Neural progenitor cell (in vitro differentiated cells): ENCODE measurements at places on chromosomes 6 and 20. TPM values are rescaled to one million over a fixed set of nuclear protein-coding genes. Genes with fewer than 3 reads are reported as not detected.

GRCh38 chr20:63235399-63235983 lies at the start of gene BIRC7:
TSS of gene BIRC7 (plus strand) at chr20:63235905. CDS start at chr20:63236097, 192 bp downstream.
- no peak for DNase-seq

- DNase-seq: no peak
These were observed 82.1 kb downstream of the ADAT2 start for GRCh38 chr6:143368426-143368825.

GRCh38 chr6:93394471-93394870 lies 24.9 kb downstream of the EPHA7 start:
- DNase-seq: no peak

EYA2 gene
- 1.8 and 2.1 TPM in 2 replicates for total RNA-seq

- no peak for DNase-seq
These were observed 14.4 kb downstream of the DUSP22 start for GRCh38 chr6:306641-307061.

DNA sequence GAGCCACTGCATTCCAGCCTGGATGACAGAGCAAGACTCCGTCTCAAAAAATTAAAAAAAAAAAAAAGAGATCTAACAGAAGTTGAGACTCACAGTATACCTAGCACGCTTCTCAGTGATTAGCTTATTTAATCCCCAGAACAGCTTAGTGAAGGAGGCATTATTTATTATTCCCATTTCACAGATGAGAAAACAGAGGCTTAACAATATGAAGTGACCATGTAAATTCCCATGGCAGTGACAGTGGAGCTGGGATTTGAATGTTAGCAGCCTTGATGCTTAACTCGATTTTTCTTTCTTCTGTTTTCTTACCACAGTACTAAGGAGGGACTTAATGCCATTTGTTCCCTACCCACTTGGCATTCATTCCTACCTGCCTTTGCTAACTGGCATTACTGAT lies 89.9 kb upstream of the ZNF217 start:
- no peak for DNase-seq

DNA sequence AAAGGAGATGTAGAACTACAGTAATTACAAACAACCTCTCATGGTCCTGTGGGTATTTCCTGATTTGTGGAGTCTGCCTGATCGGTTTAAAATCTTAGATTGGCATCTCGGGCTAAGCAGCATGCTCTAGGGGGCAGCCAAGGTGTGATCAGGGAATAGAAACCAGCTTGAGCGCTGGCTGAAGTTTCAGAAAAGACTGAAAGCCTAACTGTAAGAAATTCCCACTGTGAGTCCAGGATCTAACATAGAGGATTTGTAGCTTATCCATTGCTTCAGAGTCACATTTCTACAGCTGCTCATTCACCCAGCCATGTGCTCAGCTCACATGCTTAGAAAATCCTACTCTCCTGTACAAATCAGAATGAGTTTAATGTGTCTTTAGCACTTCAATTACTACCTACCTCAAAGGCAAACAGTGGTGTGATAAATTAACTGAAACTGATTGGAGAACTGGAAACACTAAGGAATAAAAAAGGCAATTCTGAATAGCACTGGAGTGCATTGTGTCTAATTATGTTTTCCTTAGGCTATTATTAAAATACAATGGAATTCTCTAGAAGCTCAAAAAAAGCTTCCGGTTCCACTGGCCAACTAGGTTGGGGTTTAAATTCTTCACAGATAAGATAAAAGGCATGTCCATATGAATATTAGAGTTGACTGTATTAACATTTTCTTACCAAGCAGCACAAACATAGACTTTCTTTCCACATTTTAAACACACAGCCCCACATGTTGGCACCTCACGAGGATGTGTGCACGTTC lies 73.8 kb upstream of the MPC1 start:
- peak; percentile 54 for DNase-seq

LYRM2 gene
- total RNA-seq: 21.6 and 37.1 TPM in 2 replicates

- DNase-seq: peak; percentile 47
These were observed 17.3 kb upstream of the ID1 start for GRCh38 chr20:31587545-31588389.

PRL gene
- total RNA-seq: not detected in 2 replicates

DNA sequence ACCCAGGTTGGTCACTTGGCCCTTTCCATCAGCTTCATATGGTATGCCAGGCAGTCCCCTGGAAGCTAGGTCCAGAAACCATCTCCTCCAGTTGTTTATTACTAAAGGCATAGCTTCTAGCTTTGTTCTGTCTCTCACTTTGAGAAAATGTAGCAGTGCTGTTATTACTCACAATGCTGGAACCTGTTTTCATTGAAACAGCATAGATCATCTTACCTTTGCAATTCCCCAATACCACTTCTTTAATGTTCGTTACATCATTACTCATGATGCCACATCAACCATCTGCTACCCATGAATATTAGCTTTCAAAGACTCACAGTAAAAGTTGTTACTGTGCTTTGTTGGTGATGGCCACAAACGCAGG lies 88.3 kb downstream of the ADAT2 start:
- no peak for DNase-seq

- no peak for DNase-seq
These were observed 34.3 kb downstream of the ADGRF1 start for GRCh38 chr6:47007657-47008396.

- DNase-seq: no peak
These were observed 104.2 kb downstream of the HIVEP1 start for GRCh38 chr6:12116264-12116800.

DNA sequence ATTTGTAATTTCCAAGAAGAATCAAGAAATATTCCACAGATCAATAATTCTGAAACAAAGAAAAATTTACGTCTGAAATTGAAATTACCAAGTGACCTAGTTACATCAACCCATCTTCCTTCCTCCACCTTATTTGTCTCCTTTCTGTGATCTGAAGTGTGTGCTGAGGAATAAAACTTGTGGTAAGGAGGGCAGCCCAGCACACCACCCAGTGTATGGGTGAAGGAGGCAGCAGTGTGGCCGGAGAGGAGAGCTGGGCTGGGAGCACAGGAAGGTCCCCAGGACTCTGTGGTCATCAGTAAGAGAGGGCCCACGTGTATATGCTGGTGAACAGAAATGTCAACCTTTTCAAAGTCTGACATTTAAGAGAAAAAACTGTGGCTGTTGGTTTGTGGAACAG lies 11.3 kb upstream of the CCR6 start:
- DNase-seq: no peak

BPI gene
- total RNA-seq: not detected in 2 replicates

DNA sequence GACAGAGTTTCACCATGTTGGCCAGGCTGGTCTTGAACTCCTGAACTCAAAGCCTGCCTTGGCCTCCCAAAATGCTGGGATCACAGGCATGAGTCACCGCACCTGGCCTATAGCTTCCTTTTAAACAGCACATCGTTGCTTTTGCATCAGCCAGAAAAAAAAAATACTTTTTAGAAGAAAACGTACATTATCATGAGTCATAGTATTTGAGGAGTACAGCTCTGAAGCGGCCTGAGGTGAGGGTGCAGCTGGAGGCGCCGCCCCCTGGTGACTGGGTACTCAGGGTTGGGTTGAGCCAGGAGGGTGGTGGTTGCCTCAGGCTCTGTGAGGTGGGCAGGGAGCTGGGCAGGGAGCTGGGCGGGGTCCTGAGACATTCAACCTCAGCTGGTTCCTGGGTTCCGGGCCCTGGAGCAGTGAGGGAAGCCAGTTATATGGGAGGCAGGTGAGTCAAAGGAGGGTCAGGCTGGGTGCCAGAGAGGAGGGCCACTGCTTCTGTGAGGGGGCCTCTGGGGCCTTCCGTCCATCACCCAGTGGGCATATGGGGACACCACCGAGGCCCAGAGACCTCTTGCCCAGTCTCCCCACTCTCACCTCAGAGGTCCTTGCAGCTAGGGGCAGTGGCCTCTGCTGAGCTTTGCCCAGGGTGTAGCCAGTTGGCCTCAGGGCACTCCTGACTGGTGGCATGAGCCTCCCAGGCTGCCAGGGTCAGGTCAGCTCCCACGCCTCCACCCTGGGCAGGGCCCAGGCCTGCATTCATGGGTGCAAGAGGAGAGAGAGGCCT lies 11.7 kb upstream of the ID1 start:
- DNase-seq: no peak

GRCh38 chr6:20447157-20447556 lies 45.5 kb downstream of the E2F3 start:
- no peak for DNase-seq

- DNase-seq: no peak
These were observed 25.9 kb downstream of the LYRM4 start for GRCh38 chr6:5234874-5235273.

GRCh38 chr20:56465997-56466396 lies 2.4 kb upstream of the RTF2 start:
- DNase-seq: no peak

DNA sequence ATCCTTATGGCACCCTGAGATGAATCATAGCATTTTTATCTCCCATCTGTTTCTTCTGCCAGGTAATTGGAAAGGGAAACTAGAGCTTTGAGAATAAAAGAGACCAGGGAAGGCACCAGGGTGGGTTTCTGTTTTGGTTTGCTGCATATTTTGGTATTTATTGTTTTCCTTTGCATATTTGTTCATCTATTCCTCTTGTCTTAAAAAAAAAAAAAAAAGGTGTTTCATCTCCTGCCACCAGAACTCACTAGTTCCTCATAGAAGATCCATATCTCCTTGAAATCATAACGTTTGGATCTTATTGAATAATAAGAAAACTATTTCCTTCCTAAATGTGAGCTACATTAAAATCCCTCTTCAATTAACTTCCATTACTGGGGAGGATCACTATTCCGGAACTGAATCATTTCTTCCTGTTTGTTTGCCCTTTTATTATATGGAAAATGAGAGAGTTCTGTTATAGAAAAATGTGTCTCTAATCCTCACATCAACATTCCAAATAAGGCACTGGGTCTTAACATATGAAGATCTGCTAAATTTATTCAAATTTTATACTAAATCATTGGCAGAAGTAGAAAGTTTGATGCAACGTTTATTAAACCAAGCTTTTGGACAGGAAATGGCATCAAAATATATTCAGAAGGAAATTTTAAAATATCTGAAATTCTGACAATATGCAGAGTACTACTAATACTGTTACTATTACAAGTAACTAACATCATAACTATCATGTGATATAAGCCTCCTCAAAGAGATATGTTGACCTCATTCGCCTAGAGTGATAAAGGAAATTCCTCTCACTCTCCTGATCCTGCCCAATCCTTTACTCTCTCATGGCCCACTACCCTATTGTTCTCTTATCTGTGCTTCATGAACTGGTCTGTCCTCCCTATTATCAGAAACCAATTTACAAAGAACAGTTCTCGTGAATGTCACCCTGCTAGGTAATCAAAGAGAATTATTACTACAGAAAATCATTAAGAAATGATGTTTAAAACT lies 229.4 kb upstream of the RSPO3 start:
- DNase-seq: no peak

HMGCLL1 gene
- total RNA-seq: 5.0 and 6.5 TPM in 2 replicates

DNA sequence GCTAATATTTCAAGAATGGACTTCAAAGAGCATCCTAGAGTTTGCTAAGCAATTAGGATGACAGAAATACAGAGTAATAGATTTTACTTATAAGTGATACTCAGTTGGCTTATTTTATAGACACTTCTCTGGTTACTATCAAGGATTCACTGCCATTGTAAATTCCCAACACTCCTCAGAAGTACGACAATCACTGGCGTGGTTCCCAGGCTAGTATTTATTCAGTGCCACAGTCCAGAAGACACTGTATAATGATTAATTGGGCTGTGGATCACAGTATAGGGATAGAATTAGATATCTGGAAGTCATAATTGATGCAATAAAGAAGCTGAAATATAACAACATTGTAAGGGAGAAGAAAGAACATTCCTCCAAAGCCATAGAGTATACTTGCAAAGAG lies 15.7 kb downstream of the MANEA start:
- no peak for DNase-seq

- no peak for DNase-seq
These were observed 24.1 kb upstream of the TRIM27 start for GRCh38 chr6:28947831-28948270.

TTBK1 gene
- total RNA-seq: 1.7 and 3.2 TPM in 2 replicates

MYLK4 gene
- 0.25 TPM in 1 of 2 replicates, not detected in the other for total RNA-seq

C6orf15 gene
- not detected in 2 replicates for total RNA-seq

- DNase-seq: no peak
These were observed 9.2 kb downstream of the LRRC73 start for GRCh38 chr6:43500921-43501320.

GRCh38 chr6:137780447-137781034 lies 86.5 kb upstream of the TNFAIP3 start:
- DNase-seq: no peak

DNA sequence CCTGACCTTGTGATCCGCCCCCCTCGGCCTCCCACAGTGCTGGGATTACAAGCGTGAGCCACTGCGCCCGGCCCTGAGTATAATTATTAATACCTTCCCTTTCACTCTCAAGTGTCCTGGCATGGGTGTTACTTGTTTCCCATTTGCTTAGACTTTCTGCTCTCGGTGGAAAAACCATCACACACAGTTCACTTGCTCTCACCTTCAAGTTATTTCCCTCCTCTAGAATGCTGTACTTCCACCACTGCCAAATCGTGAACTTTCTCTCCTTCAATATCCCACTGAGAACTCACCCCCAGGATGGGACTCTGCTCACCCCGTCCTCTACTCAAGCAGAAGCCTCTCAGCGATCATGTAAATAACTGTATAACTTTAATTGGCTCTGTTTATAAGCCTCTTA lies 4.6 kb upstream of the HIVEP1 start:
- DNase-seq: no peak

- DNase-seq: no peak
These were observed 131.0 kb upstream of the PHACTR1 start for GRCh38 chr6:12585497-12585958.
